ENCODE measurements at places on chromosomes 3 and 15.

DNA sequence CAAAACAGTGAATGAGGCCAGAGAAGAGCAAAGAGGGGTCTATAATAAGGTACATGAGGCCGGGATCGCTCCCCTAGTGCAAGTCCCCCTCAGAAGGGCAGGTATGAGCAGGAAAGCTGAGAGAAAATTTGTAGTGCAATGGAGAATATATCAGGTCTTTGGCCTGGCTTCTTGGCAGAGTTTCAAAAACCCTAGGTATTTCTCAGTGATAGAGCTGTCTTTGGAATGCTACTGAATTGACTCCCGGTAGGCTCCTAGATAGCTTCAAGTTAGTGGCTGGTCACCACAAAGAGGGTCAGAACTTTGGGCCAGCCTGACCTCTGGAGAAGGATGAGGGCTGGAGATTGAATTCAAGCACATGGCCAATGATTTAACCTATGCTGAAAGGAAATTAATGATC, 30.6 kb upstream of the OXTR start:
- DNase-seq = no peak

GRCh38 chr3:136979684-136980083, 21.9 kb downstream of the IL20RB start:
- no peak for DNase-seq

DNA sequence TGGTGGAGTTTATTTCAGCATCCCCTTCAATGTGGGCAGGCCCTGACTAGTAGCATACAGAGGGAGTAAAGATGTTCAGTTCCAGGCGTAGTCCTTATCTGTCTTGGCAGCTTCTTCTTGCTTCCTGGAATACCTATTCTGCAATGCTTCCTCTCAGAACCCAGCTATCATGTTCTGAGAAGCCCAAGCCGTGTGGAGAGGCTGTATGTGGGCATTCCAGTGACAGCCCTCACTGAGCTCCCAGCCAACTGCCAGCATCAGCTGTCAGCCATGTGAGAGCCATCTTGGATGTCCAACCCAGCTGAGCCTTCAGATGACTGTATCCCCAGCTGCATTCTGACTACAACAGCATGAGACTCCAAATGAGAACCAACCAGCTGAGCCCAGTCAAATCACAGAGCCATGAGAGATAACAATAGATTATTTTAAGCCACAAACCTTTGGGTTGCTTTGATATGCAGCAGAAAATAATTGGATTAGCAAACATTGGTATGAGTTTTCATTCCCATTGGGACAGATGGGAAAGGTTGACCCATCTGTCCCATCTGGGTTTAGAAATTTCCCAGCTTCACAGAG, 8.4 kb upstream of the CMTM7 start:
- no peak for DNase-seq

DNA sequence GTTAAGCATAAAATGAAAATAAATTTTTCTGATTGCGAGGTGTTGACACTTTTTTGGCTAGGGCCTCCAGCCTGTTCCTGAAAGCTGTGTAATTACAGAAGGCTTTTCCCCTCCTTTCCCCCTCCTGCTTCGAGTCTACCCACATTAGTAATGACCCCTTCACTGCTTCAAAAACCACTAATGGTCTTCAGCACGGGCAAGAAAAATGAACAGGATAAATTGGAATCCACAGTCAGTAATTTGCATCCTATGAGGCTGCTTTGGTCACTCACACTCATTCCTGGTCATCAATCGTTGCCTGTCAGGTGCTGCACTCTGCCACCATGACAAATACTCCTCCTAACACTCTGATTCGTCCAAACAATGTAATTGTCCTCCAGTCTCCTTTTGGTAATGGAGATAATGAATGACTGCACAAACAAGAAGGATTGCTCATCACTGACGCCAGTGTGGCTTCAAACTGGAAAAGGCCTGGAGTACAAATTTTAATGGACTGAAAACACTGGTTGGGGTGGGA, 148.6 kb downstream of the MEIS2 start:
- DNase-seq = no peak

DNA sequence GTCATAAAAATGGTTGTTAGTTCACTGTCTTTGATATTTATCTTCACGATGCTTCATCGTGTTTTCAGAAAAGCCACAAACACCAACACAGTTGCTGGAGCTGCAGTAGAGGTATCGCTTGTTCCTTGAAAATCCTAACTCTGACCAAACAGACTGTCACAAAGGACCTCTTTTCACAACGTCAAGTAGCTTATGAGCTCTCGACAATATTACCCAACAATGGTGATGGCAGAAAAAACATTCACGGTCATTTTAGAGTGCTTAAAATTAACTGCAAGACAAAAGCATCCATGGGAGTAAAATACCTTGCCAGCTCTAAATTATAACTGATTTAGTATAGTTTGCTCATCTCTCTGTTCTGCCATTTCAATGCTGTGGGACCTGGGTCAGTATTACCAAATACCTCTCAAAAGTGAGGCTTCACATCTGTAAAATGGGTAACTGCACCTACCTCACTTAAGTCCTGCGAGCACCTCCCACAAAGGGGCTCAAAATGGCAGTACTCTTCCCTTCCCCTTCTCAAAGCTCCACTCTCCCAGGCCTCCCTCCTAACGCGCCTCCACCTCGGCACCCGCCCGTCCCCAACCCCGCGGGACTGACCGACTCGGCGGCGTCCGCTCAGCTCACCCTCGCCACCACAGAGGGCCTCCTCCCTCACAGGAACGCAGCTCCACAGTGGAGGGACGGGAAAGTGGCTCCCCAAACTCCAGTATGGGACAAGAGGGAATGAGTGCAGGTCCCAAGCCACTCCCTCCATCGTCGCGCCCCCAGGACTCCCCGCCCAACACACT, 546 bp downstream of the TRIM59 start:
- DNase-seq = no peak

DNA sequence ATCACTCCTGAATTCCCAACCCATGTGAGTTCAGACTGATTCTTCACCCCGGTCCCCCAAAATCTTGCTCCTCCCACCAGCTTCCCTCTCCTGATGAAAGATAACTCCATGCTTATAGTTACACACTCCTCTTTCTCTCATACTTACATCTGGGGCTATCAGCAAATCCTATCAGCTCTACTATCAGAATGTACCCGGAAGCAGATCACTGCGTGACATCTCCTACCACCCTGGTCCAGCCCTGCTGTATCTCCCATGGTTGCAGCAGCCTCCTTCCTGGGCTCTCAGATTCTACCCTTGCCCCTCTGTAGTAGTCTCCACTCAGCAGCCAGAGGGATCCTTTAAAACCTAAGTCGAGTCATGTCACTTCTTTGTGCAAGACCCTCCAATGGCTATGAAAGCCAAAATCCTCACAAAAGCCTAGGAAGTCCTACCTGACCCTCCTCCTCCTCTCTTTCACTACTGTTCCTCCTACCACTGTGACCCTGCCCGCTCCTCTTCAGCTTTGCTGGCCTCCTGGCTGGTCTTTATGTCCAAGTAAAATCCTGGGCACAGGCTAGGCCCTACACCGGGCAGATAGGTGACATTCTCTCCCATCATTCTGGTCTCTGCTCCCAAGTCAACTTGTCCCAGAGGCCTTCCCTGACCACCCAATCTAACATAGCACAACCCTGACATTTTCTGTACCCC, 16.2 kb downstream of the XIRP1 start:
- no peak for DNase-seq

GRCh38 chr3:24622138-24622537, 127.5 kb upstream of the THRB start:
- DNase-seq = no peak

DNA sequence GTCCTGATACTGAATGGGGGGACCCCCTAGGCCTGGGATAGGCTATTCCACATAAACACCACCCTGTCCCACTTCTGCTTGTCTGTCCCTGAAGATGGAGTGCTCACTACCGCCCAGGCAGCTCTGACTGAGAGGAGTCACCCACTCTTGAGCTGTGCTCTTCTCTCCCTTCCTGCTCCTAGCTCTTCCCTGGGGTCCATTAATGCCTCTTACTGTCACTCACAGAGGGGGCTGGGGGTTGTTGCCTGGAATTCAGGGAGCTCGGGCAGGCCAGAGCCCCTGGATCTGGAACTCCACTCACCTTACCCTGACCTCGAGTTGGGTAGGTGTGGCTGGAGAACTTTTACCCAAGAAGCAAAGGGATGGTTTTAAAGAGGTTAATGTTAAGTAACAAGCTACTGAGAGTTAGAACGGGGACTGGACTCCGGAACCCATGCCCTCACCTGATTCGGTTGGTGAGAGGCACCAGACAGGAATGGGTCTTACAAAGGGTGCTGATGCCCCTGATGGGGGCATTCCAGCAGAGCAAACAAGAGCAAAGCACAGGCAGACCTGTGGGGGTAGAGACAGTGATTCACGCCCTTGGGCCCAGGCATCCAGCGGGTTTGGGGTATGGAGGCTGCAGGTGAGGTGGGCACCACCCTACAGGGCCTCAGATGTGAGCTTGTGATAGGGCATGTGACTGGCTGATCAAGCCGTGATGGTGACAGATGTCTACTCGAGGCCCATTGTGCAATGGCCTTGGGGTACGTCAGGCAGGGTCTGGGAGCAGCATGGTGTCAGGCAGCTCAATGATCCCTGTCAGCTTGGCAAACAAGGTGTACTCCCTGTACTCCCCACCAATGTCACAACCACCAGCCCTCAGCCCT, 5.4 kb downstream of the NBEAL2 start:
- no peak for DNase-seq

- no peak for DNase-seq
Observed at GRCh38 chr3:147369661-147370123, 36.7 kb downstream of the ZIC4 start.

GRCh38 chr3:60932643-60933042, 318.6 kb downstream of the FHIT start:
- no peak for DNase-seq

GRCh38 chr3:194312743-194313281, 38.3 kb downstream of the CPN2 start:
- peak; percentile 51 for DNase-seq

GRCh38 chr3:22713936-22714335, 489.2 kb upstream of the UBE2E2 start:
- no peak for DNase-seq

- no peak for DNase-seq
Observed at GRCh38 chr3:145313751-145314150, 847.2 kb downstream of the PLOD2 start.

- DNase-seq = no peak
Observed at GRCh38 chr3:44048196-44048924, 193.3 kb upstream of the TOPAZ1 start.

DNA sequence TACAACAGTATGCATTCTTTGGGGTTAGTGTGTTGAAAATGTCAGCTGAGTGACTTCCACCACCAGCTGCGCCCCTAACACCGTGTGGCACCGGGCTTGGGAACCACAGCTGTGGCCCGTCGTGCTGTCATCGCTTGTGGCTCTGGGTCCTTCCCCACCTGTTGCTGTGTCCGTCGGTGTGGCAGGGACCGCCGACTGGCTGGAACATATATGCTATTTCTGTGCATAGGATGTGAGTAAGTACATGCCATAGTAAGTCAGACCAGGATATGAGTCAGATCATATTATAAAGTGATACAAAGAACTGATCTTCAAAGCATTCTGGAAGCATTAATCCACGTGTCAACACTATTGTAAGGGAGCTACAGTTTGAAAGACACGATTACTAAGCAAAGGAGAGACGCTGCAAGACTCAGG, 31.9 kb downstream of the EHD4 start:
- no peak for DNase-seq

DNA sequence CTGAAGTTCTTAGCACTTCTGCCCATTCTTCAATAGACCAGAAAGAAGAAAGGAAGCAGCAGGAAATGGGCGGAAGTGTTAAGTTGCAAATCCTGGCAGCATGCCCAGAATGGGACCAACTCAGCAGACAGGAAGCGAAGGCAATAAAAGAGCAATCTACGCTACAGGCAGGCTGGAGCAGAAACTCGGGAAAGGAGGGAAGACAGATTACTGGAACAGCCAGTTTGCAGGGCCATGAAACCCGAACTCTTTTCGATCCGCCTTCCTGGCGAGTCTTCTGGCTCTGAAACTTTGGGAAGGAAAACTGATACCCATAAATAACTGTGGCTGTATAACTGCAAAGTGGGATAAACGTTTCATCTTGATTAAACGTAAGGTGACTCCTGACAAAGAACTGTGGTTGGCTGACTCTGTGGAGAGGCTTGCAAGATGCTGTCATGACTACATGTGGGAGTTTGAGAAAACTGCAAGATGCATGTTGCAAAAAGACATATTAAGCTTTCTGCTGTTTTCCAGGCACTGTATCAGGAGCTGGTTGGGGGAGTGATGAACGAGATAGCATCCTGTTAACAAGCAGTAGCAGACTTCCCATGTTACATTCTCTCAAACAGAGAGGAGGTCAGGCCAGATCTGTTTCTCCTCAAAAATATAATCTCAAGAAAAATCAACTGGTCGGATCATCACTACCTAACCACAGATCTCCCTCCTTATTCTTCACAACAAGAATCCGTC, 67.8 kb downstream of the FMN1 start:
- peak; percentile 90 for DNase-seq

DNA sequence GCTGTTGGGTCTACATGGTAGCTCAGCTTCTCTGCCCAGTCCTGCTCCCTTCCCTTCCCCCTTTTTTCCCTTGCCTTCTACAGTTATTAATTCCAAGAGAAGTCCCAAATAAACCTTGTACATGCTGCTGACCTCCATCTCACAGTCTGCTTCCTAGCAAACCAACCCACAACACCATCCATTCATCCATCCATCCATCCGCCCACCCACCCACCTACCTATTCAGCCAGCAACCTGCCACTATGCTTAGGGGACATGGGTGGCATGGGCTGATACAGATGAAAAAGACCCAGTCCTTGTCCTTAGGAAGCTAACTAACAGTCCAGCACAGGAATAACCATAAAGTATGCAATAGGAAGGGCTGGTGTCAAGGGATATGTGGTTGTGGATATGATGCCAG, 5.7 kb downstream of the TNFAIP8L3 start:
- DNase-seq = no peak

DNA sequence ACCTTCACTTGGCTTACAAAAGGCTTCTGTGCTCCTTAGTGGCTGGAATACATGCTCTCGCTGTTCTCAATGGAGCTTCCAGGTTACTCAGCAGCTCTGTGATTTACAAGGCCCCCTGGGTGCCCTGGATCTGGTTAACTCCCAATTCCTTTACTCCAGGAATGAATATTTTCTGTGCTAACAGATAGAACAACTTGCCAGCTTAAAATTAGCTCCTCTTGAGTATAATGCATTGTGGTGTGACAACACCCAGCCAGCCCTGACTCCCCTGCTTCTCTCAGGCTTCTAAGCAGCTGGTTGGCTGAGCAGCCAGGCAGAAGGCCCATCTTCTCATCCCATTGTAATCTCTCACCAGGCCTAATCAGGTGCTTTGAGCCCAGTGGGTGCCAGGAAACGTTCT, 246.4 kb downstream of the ALCAM start:
- no peak for DNase-seq

GRCh38 chr3:186869253-186870100, 27.0 kb downstream of the ADIPOQ start:
- no peak for DNase-seq
